ENCODE measurements at places on chromosomes 3 and 15.

DNA sequence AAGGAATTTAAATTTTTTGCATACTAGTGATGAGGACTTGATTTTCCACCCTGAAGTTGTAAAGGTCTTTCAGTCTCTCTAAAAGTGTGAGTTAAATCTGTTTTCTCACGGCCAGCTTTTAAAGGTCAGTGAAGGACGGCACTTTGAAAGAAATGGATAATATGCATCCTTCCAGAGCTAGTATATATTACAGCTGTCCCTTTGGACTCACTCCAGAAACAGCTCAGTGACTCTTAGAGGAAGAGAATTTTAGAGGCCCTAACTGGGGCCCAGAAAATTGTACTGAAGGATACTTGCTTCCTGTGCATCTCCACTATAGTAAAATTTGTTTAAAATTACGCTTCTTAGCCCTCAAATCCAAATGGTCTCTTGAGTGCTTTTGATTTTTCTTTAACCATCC, 41.6 kb downstream of the PIK3CA start:
- DNase-seq = no peak
- H3K4me3 ChIP-seq = no peak overlapping the region
- H3K36me3 ChIP-seq = no peaks in the 10 kb centered on the region

DNA sequence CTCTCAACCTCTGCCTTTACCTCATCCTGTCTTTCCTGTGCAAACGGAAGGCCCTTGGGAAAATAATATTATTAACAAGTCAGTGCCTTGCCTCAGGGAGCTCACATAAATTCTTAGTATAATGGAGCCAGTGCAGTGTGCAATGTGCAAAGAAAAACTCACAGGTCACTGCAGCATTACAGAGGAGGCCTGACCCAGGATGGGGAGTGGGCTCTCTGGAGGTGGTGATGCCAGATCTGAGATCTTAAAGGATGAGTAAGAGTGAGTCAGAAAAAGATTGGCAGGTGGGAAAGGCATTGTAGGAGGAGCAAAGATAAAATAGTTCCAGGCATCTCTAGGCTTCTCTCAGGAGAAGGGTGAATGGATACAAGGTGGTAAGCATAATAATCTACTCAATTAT, 185.6 kb upstream of the ADAMTS9 start:
- no peaks in the 10 kb centered on the region for H3K27me3 ChIP-seq
- no peaks in the 10 kb centered on the region for H3K4me1 ChIP-seq

- peaks cover 95% of the 10 kb centered on the region for H3K27me3 ChIP-seq
- peaks cover 25% of the 10 kb centered on the region for H3K4me1 ChIP-seq
- H3K36me3 ChIP-seq = peaks cover 7% of the 10 kb centered on the region
- H3K27ac ChIP-seq = no peak overlapping the region
These were observed 30.3 kb upstream of the POLG start for GRCh38 chr15:89364741-89365450.

DNA sequence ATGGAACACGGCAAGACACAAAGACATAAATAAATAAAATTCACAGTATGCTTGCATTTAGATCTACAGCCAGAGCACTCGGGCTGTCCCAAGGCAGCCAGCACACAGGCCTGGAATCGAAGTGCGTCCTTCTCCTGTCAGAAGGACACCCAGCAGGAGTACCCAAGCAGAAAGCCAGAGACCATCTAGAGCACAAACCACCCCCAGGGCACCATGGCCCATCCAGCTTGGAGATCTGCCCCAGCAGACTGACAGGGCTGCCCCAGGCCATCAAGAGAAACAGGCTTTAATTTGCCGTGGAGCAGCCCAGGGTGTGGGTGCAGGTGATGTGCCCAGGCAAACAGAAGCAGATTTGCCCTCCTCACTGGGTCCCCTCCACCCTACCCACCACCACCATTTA, 7.8 kb upstream of the SPATA12 start:
- no peak overlapping the region for H3K27ac ChIP-seq
- no peaks in the 10 kb centered on the region for H3K4me1 ChIP-seq
- H3K27me3 ChIP-seq = no peaks in the 10 kb centered on the region
- H3K36me3 ChIP-seq = no peaks in the 10 kb centered on the region
- no peak for DNase-seq

GRCh38 chr3:128155616-128156360, 2.5 kb downstream of the EEFSEC start:
- no peaks in the 10 kb centered on the region for H3K27me3 ChIP-seq
- no peak overlapping the region for H3K27ac ChIP-seq
- peaks cover 4% of the 10 kb centered on the region for H3K36me3 ChIP-seq
